Skeletal muscle tissue (tissue), 5 donors: ENCODE measurements at places on chromosomes 5 and 9. TPM values are rescaled to one million over a fixed set of nuclear protein-coding genes. Genes with fewer than 3 reads are reported as not detected.

Gene TTC23L
- total RNA-seq: not detected

Gene FAM200C
- total RNA-seq: 13.0 TPM

Gene SPAG8
- 0.52 TPM for total RNA-seq

Gene MARCOL
- total RNA-seq: not detected

Gene PFN3
- not detected for total RNA-seq

Gene SMIM33
- total RNA-seq: not detected

Gene LCN9
- not detected for total RNA-seq

Gene IFNA13
- 0.52 TPM for total RNA-seq

Gene NIPSNAP3A
- 45.4 TPM for total RNA-seq

Gene ITK
- under 0.01 TPM for total RNA-seq

Gene ZDHHC12
- total RNA-seq: 2.6 TPM

Gene SLC23A1
- total RNA-seq: not detected

Gene DOCK2
- 13.6 TPM for total RNA-seq

Gene PLEKHG4B
- total RNA-seq: 0.52 TPM

Gene TMEM141
- total RNA-seq: 28.7 TPM

Gene PCDHB8
- 1.6 TPM for total RNA-seq

Gene CER1
- total RNA-seq: not detected

Gene LCN12
- total RNA-seq: not detected

Gene PRSS3
- total RNA-seq: 0.52 TPM

Gene GMCL2
- not detected for total RNA-seq

Gene C5orf34
- total RNA-seq: 3.7 TPM

Gene ALDOB
- total RNA-seq: not detected

Gene SPINK4
- total RNA-seq: not detected

Gene BSPRY
- total RNA-seq: 1.0 TPM

Gene NPDC1
- total RNA-seq: 5.7 TPM

Gene SH3TC2
- total RNA-seq: 5.7 TPM

Gene CYLC2
- total RNA-seq: not detected

Gene FYB1
- 4.2 TPM for total RNA-seq

Gene TAS2R1
- total RNA-seq: not detected

Gene PCDH12
- total RNA-seq: 12.0 TPM

Gene ARHGEF37
- total RNA-seq: 2.1 TPM

Gene CDKN2B-AS1
- 0.52 TPM for total RNA-seq

Gene PCYOX1L
- total RNA-seq: 3.7 TPM

Gene CTXN3
- total RNA-seq: 1.0 TPM

Gene KIF4B
- under 0.01 TPM for total RNA-seq

Gene SLC46A2
- total RNA-seq: under 0.01 TPM
